Prostate gland (tissue), 2 donors: ENCODE measurements at places on chromosomes 7 and 10. TPM values are rescaled to one million over a fixed set of nuclear protein-coding genes. Genes with fewer than 3 reads are reported as not detected.
A peak's percentile ranks its signal among the peaks of the same experiment; 100 is the strongest.

Gene CLEC2L
- not detected for total RNA-seq

Gene FGFR2
- total RNA-seq, result 49.7 TPM

Gene GSAP
- 13.0 TPM for total RNA-seq

Gene GCK
- 0.91 TPM for total RNA-seq

Gene GRID2IP
- total RNA-seq, result 0.73 TPM

Gene SLC18A3
- not detected for total RNA-seq

Gene GPR85
- total RNA-seq, result 0.50 TPM

Gene MYPN
- total RNA-seq, result 1.8 TPM

DNA sequence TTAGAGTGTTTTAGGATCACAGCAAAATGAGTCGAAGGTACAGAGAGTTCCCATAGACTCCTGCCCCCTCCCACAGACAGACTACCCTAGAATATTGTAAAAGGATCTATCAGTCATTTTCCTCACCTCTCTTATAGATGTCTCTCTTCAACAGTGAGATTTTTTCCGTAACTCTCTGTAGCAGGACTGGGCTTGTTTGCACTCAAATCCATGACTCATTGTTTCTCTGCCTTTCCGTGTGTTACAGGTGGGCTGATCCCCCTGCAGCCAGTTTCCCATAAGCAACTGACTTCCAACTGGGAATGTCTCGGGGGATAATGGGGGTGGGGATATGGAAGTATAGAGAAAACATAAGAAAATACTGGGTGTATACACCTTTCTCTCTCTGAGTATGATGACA, 921.0 kb downstream of the GATA3 start:
- no peak for DNase-seq

- no peak for DNase-seq
Observed at GRCh38 chr10:28410420-28411135, 107.7 kb upstream of the MPP7 start.

DNA sequence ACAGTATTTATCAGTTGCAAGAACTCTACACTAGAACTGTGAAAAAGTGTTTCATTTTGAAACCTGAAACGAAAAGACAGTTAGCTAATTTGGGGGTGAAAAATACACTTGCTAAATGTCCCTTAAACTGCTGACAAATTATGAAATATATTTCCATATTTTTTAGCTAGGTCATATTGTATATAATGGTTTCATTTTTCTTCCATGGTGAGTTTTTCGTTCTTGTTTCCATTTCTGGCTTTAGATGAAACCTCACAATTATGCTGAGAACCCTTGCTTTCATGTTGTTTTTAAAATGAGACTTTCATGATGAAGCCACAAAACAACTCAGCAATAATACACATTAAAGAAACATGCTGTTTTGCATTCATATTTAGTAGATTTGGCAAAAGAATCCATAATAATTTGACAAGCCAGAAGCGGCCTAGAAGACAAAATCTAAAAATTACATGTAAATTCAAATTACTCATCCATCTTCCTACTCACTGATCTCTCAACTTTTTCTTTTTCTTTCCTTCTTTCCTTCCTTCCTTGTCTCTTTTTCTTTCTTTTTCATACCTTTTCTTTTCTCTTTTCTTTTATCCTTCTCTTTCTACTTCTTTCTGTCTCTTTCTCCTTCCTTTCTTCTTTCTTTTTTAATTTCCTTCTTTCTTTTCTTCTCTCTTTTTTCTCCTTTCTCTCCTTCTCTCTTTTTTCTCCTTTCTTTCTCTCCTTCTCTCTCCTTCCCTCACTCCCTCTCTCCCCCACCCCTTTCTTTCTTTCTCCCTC, 46.5 kb upstream of the ITGB8 start:
- no peak for DNase-seq

- DNase-seq, result no peak
Observed at GRCh38 chr7:28507525-28508282, 95.4 kb downstream of the CREB5 start.

DNA sequence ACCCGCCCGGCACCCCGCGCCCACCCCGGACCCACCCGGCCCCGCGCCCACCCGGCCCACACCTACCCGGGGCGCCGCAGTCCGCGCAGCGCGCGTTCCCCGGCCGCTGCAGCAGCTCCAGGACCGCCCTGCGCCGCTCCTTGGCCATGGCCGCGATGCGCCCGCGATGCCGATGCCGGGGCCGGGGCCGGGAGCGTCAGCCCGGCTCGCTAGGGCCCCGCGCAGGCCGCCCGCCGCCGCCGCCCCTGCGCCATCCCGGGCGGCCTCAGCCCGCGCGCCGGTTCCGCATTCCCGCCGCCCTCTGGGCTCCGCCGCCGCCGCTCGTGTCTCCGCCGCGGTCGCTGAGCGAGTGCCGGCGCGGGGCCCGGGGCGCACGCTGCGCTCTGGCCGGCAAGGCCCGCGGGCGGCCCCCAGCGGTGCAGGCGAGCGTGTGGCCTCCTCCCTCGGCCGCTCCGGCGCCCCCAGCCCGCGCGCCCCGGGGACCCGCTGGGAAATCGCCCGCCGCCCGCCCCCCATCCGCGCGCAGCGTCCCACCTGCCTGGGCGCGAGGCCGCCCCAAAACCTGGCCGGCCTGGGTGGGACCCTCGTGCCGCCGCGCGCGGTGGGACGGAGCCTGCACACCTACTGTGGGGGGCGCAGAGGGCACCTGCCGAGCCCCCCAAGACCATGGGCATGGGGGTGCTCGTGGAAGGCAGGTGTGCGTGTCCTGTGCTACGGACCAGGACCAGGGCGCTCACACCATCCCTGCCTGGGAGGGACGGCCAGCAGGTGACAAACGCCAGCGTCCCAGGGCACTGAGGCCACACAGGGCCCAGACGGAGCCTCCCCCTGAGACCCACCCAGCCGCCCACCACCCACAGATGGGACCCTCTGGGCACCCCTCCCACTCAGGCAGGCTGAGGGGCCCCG, at the start of gene ADAP1:
Gene ADAP1 (minus strand): TSS at position 351 of the 909 bp plus-strand sequence. CDS start 203 bp downstream, at position 148.
- no peak for DNase-seq

GRCh38 chr10:121609426-121610380, 11.5 kb upstream of the FGFR2 start:
- no peak for DNase-seq

DNA sequence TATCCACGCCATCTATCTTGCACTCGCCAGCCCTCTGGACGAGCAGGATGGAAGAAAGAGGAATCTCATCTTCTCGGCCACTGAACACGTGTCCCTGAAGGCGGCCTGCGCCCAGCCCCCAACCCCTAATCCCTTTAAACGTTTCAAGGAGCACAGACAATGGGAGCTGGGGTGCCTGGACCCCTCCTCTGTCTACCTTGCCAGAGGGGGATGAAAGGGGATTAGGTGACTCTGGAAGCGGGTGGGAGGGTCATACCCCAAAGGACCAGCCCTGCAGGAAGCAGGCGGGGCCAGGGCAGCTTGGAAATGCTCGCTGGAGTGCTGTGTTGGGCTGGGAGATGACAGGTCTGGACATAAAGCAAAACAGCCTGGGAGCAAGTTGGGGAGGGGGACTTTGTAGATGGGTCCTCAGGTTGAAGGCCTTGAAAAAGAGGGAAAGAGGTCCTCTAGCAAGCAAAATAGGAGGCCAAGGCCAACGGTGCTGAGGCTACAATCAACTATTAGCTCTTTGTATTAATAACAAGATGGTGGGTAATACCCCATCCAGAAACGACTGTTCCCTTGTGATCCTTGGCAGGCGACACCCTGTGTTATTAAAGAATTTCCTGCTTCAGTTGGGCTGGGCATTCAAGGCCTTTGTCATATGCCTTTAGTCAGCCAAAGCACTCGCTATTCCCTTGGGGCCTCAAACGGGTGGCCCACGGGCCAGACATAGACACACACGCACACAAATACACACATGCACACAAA, 126.5 kb upstream of the UNC5B start:
- peak; percentile 1 for DNase-seq

- no peak for DNase-seq
Observed at GRCh38 chr10:5187867-5188266, 2.9 kb upstream of the AKR1C8 start.

DNA sequence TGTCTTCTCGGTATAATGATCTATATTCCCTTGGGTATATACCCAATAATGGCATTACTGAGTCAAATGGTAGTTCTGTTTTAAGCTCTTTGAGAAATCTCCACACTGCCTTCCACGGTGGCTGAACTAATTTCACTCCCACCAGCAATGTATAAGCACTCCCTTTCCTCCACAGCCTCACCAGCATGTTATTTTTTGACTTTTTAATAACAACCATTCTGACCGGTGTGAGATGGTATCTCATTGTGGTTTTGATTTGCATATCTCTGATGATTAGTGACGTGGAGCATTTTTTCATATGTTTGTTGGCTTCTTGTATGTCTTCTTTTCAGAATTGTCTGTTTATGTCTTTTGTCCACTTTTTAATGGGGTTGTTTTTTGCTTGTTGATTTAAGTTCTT, 33.6 kb downstream of the KIAA1217 start:
- no peak for DNase-seq

DNA sequence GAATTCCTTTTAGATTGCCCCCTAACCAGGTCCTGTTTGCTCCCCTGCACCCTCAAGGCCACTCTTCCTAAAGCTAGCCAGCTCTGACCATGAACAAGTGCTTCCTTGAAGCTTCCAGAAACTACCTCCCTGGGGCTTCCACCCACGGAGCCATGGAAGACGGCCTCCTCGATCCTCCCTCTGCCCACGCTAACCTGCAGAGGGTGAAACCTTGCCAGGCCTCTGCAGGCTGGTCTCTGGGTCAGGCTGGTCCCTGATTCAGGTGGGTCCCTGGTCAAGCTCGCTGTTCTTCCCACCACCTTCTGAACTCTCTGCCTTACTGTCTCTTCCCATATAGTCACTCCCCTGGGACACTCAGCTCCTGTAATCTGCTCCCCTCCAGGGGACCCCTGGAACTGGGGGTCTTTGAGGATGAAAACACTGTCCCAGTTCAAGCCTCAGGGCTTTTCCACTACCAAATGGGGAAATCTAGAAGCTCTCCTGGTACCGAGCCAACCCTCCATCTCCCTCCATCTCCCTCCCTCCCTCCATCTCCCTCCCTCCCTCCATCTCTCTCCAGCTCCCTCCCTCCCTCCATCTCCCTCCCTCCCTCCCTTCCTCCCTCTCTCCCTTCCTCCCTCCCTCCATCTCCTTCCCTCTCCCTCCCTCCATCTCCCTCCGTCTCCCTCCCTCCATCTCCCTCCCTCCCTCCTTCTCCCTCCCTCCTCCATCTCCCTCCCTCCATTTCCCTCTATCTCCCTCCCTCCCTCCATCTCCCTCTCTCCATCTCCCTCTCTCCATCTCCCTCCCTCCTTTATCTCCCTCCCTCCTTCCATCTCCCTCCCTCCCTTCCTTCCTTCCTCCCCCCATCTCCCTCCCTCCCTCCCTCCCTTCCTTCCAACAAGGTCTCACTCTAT, 2.9 kb downstream of the MLXIPL start:
- DNase-seq, result no peak

DNA sequence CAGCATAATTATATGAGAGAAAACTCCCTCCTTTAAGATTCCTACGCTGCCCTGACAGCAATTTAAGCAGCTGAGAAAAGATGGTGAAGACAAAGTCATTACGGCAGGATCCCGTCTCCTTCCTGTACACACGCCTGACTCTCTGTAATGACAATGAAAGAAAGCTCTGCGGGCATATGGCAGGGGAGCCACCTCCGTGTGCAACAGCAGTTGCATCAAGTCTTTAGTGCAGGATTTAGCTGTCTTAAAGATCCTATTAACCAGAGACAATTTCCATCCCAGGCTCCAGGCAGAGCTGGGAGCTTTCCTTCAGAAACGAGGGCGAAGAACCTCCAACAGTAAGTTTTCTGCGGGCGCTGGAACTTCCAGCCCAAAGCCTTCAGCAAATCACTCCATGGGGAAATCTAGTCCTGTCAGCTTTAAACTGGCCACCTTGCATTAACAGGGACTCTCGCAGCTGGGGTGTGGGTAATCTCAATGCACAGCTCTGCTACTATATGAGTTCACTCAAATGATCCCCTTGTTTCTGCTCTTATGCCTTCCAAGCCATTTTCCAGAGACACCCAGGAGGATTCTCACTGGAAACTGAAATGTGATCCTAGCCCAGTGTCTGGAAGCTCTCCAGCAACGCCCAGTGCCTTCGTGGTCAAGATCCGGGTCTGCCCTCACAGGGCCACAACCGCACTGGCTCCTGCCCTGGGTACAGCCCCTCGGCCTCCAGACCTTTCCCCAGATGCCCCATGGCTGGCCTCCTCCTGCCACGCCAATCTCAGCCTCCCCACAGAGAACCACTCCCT, 74.9 kb downstream of the CTBP2 start:
- DNase-seq, result no peak

DNA sequence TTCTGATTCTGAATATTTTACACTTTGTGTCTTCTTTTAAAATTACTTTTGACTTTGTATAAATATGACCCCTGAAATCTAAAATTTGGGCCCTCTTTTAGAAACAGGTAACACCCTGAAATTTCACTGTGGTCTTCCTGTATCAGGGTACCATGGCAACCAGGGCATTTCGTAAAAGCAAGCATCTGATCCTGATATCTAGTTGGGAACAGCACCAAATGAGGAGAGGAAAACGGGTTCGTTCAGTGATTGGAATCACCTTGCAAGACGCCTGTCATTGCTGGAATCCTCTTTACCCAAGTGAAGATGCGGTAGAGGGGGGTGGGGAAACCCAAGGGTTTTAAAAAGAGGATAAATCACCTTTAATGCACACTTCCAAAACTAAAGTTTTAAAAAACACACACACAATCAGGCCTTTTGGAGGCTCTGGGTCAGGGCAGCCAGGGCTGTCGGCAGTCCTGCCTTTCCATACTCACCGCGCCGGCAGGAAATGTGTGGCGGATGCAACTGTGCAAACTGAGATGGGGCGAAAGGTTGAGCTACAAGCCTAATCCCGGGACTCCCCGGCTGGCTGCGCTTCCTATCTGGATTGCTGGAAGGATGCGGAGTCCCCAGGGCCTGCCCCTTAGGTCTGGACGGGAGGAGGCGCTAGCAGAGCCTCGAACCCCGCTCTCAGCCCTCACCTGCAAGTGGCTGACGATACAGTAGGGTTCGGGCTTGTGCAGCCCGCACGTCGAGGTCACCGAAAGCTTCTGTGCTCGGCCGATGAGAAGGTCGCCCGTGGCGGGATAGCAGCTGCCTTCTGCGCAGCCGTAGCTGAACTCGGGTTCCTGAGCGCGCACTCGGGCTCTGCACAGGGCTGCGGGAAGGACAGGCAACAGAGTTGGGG, 1.8 kb downstream of the LAMB1 start:
- DNase-seq, result no peak

DNA sequence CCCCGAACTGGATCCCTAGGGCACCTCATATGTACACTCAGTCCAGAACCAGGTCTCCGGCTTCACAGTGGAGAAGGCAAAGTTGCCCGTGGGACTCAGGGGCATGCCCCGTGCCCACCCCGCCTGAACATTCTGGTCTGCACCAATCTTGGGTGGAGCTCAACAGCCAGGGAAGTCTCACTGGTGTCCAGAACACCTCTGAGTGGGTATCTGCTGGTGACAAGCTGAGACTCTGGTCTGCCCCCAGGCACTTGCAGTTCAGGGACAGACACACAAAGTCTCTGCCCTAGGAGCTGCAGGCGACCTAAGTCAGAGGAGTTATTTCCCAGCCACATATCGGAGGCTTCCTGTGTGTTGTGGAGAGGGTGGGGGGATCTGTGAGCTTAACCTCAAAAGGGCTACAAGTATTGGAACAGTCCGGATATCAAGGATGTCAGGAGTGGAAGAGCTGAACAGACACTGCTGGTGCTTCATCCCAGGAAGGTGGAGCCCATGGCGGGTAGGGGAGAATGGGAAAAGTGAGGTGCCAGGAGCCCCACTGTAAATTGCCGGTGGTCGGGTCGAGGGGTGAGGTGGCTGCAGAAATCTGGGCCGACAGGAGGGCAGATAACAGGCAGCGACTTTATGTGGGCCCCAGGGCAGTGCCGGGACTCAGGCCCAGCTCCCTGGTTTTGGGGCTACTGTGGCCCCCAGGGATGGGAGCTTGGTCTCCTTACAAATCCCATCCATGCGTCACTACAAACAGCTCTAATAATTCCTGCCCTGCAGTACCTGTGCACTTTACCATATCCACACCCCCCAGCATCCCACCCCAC, 8.6 kb upstream of the TLX1 start:
- DNase-seq, result no peak
